Psoas muscle (tissue), 8 donors: ENCODE measurements at places on chromosomes 4 and X. TPM values are rescaled to one million over a fixed set of nuclear protein-coding genes. Genes with fewer than 3 reads are reported as not detected.

DNA sequence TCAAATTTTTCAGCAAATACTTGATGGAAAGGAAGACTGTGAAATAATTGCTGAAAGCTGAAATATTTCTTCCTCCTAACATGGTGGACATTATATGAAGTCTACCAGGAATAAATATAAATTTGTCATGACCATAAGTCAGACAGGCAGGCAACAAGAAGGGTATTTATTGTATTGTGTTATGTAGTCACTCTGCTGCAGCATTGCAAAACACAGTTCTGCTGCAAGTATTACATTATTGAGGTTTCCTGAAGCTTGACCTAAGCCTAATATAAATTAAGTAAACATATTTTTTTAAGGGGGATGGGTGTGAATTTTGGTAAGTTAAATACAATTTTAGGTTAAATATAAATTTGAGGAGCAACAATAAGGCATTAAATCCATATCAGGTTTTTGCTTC is 60.2 kb upstream of the MAOA start:
- no peak for DNase-seq
- no peak overlapping the region for H3K27ac ChIP-seq
- no peak overlapping the region for H3K4me3 ChIP-seq
- no peaks in the 10 kb centered on the region for H3K27me3 ChIP-seq
- no peaks in the 10 kb centered on the region for H3K36me3 ChIP-seq

DNA sequence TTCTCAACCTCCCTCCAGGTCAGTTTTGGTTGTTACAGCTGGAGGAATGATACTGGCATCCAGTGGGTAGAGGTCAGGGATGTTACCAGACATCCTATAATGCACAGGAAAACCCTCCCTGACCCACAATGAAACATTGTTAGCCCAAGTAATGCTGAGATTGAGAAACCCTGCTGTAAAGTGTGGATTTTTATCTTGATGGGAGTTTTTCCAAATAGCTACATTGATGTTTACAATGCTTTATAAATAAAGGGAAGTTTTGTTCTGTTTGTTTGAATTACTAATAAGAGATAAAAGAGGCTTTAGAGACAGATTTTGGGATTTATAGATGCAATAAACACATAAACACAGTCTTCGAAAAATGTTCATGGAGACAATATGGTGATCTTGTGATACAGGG is 194.0 kb upstream of the NUDT6 start:
- H3K4me1 ChIP-seq: no peaks in the 10 kb centered on the region
- H3K27me3 ChIP-seq: no peaks in the 10 kb centered on the region
- no peak overlapping the region for H3K4me3 ChIP-seq
- peaks cover 2% of the 10 kb centered on the region for H3K36me3 ChIP-seq
- no peak overlapping the region for H3K27ac ChIP-seq

MAGEA6 gene
- total RNA-seq: not detected

DNA sequence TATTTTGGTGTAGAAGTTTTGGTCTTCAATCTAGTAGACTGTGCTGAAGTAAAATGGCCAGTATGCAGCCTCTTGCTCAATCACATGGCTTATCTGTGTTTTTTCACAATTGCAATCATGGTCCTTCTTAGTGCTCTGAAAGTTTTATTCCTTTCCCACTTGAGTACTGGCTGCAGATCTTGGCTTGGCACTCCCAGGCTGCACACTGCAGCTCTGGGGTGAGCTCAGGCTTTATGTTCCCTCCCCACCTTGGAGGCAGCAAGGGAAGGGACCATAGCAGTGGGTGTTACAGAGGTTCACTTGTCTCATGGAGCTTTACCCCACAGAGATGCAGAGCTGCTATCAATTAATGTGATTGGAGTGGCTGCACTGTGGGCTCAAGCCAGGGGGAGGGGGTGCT is 156.0 kb downstream of the TENT5D start:
- H3K36me3 ChIP-seq: no peaks in the 10 kb centered on the region
- no peaks in the 10 kb centered on the region for H3K4me1 ChIP-seq
- H3K4me3 ChIP-seq: no peak overlapping the region
- no peaks in the 10 kb centered on the region for H3K27me3 ChIP-seq
- DNase-seq: no peak

TMEM35A gene
- total RNA-seq: 0.16 TPM

RNF113A gene
- 5.5 TPM for total RNA-seq

DNA sequence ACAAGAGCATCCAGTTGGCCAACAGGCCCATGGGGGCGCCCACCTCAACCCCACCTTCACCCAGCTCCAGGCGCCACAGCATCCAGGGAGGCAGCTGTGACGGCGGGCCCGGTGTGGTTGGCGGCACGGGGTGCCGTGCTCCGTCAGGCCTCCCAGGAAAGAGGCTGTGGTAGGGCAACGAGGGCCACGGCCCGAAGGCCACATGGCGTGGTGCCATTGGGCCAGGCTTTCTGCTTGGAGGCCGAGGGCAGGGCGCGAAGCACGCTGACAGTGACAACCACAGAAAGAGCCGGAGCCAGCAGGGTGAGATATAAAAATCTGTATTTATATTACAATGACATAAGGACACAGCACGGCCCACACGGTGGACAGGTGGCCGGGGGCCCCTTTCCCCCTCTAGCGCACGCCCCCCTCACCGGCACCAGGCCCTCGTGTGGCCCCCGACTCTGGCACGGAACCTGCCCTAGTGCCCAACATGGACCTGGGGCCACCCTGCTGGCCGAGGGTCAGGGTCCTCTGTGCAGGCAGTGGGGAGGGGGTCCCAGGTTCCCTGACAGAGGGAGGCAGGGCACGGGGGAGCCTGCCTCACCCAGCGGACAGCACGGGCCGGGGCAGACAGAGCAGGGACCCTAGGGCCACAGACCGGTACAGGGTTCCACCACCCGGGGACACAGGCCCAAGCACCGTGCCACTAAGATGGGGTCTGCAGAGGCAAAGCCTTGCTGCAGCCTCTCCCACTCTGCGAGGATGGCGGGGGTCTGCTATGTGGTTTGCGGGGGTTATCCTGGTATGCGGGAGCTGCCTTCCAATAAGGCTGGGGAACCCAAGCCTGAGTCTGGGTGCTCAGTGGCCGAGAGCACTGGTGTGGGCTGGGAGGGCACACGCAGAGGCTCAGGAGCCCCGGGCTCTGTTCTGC is 5.5 kb upstream of the HAUS3 start:
- peaks cover 13% of the 10 kb centered on the region for H3K4me1 ChIP-seq
- peak; percentile 17 for DNase-seq
- H3K36me3 ChIP-seq: no peaks in the 10 kb centered on the region
- no peak overlapping the region for H3K27ac ChIP-seq
- H3K4me3 ChIP-seq: no peak overlapping the region

- H3K27ac ChIP-seq: no peak overlapping the region
- H3K4me1 ChIP-seq: no peaks in the 10 kb centered on the region
- H3K36me3 ChIP-seq: no peaks in the 10 kb centered on the region
- DNase-seq: no peak
Observed at GRCh38 chrX:77014377-77015372, 432.5 kb upstream of the FGF16 start.

DNA sequence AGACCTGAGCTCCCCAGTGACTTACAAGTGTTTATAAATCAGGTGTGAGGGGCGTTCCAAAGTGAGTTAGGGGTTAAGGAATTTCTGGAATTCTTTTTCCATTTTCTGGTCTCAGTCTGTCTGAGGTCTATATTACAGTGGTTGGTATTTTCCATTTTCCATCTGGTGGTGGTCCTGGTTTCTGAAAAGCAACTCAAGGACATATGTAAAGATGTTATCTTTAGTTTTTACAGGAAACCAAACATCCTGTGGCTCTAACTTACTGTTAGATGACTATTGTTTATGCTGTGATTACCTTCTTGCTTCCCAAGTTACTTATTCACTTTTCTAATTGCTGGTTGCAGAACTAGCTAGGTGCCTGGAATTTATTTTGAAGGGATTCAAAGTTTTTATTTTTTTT is 53.5 kb upstream of the IL21 start:
- DNase-seq: no peak
- no peaks in the 10 kb centered on the region for H3K36me3 ChIP-seq
- H3K4me1 ChIP-seq: no peaks in the 10 kb centered on the region
- no peaks in the 10 kb centered on the region for H3K27me3 ChIP-seq
- no peak overlapping the region for H3K27ac ChIP-seq
- H3K4me3 ChIP-seq: no peak overlapping the region

DNA sequence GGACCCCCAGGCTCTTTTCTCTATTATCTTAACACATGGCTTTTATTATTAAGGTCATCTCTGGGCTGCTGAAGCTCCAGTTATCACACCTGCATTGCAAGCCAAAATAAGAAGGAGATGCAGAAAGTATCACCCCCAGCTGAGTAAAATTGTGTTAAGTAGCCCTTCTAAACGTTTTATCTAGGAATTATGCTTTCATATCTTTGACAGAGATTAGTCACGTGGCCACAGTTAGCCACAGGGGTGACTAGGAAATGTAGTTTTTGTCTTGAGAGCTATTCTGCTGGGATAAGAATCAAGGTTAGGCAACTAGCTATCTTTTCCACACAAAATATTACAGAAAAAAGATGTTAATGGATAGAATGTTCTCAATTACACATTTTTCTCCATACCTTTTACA is 102.1 kb downstream of the ANXA3 start:
- H3K27ac ChIP-seq: no peak overlapping the region
- H3K4me1 ChIP-seq: no peaks in the 10 kb centered on the region
- no peak overlapping the region for H3K4me3 ChIP-seq

GRCh38 chrX:96683997-96684338 is 674 bp upstream of the DIAPH2 start:
- H3K4me3 ChIP-seq: peak overlapping the region; percentile 73
- peaks cover 42% of the 10 kb centered on the region for H3K27me3 ChIP-seq
- no peak for DNase-seq
- no peaks in the 10 kb centered on the region for H3K36me3 ChIP-seq
- peak overlapping the region; percentile 86 for H3K27ac ChIP-seq

PPEF1 gene
- 0.36 TPM for total RNA-seq

DNA sequence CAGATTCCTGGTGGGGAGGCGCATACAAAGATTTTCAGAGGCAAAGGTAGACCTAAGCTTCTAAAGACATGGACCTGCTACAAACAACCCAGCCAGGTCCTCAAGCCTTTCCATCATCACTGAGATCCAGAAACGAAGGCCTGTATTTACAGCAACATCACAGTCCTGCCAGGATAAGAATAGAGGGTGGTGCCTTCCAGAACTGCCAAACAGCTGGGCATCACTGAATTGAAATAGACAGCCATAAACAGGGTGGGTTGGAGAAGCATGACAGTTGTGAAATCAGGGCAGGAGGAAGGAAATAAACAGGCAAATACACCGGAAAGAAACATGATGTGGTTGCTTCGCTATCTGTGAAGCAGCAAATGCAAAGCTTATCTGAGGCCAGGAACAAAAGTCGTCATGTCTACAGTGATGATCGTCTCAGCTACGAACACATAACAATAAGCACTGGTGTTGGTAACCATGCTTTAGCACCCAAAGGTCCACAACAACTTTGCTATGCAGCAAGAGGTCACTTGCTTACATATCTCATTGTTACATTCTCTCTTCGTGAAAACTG is 6.7 kb upstream of the TMEM154 start:
- peaks cover 15% of the 10 kb centered on the region for H3K4me1 ChIP-seq
- no peaks in the 10 kb centered on the region for H3K36me3 ChIP-seq
- H3K27me3 ChIP-seq: no peaks in the 10 kb centered on the region

GRCh38 chr4:150650751-150651150 is 68.8 kb downstream of the MAB21L2 start:
- no peak overlapping the region for H3K27ac ChIP-seq
- H3K4me3 ChIP-seq: no peak overlapping the region
- no peak for DNase-seq
- H3K4me1 ChIP-seq: no peaks in the 10 kb centered on the region
- H3K27me3 ChIP-seq: no peaks in the 10 kb centered on the region

- H3K27ac ChIP-seq: peak overlapping the region; percentile 86
- H3K27me3 ChIP-seq: no peaks in the 10 kb centered on the region
- DNase-seq: no peak
Observed at GRCh38 chrX:2689773-2690666, 1.1 kb upstream of the CD99 start.

DNA sequence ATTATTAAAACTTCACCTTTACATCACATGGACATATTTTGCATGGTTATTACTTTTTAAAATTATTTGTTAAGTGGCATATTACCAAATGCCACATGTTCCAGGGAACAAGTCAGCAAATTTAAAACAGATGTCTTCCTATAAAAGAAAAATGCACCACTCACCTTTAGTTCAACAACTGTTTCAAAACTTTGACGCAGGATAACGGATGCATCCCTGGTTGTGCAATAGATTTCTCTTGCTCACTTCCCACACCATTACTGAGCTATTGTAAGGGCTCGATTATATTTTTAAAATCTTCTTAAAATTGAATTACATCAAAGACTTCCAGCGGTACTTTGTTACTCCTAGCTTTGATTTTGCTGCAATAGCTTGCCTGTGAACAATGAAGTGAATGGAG is 93.0 kb upstream of the ARHGAP24 start:
- H3K36me3 ChIP-seq: no peaks in the 10 kb centered on the region
- H3K4me3 ChIP-seq: no peak overlapping the region
- H3K27me3 ChIP-seq: no peaks in the 10 kb centered on the region
- H3K27ac ChIP-seq: no peak overlapping the region
- no peak for DNase-seq
- H3K4me1 ChIP-seq: no peaks in the 10 kb centered on the region

GRCh38 chr4:1208970-1209704 is 36.8 kb upstream of the SPON2 start:
- peak overlapping the region; percentile 48 for H3K27ac ChIP-seq
- H3K4me1 ChIP-seq: peaks cover 42% of the 10 kb centered on the region
- peak overlapping the region; percentile 1 for H3K4me3 ChIP-seq

DNA sequence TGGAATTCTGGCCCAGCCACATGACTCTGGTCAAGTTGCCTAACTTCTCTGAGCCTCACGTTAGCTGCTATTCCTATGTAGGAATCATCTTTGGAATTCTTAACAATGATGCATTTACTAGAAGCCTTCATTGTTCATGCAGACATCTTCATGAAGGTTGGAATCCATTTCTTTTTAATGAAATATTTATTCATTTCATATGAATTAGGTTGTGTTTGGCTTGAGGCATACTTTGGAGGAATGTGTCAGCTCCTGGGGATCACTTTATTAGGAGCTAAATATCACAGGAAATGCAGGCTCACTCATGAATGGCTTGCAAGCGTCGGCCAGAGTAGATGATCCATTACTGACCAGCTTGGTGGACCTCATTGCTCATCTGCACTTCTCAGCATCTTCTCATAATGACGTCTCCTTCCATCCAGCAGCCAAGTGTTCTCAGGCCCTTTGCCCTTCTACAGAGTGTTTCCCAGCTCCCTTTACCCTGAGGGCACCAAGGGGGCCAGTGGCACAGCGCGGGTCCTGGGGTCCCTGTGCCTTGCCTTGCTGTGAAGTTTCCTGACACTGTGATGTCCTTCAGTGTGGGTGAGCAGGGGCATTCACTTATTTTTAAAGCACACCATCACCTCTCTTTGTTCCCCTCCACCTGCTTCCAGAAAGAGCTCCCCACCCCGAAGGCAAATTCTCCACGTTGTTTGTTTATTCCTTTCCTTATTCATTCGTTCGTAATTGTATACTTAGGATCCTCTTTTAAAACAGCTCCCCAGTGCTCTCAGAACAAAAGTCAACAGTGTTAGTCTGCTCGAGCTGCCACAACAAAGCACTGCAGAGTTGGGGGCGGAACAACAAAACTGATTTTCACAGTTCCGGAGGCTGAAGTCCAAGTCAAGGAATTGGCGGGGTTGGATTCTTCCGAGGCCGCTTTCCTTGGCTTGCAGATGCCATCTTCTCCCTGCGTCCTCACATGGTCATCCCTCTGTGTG is 106.8 kb downstream of the STK32B start:
- no peaks in the 10 kb centered on the region for H3K36me3 ChIP-seq
- no peak overlapping the region for H3K4me3 ChIP-seq
- no peak overlapping the region for H3K27ac ChIP-seq
